NCI-H187 treated with DMSO at 0.1 percent for 48 hours (cell line): ENCODE measurements at places on chromosomes 6 and 20.

- no peak for DNase-seq
Observed at GRCh38 chr6:142900227-142900971, 44.6 kb downstream of the HIVEP2 start.

DNA sequence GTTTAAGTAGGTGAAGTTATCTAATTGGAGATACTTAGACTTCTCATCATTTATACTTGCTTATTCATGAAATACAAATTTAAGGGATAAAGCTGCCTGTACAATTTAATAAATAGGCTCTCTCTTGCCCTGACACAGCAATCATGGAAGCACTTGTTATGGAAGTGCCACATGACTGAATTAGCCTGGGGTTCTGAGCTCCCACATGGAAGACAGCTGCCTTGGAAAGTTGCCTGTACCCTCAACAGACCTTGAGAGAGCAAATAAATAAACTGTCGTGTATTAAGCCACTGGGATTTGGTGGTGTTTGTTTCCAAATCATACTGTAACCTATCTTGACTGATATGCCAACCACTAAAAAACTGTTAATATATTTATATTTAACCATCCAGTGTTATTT lies 87.0 kb upstream of the RSPO3 start:
- no peak for DNase-seq

DNA sequence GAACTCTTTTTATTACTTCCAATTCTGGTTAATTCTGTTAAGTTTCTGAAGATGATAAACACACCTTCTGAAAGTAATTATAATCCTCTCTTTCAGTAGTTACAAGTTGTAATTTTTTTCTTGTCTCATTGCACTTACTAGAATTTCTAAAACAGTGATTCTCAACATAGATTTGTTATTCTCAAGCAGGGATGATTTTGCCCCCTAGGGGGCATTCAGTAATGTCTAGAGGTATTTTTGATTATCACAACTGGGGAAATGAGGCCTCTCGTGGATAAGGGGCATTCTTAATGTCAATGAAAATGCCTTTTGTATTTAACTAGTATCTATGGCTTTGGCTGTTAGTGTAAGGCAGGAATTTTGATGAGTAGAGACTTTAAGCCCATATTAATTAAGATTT lies 39.4 kb upstream of the MAFB start:
- DNase-seq: no peak

GRCh38 chr20:12700701-12701100 lies 308.1 kb upstream of the SPTLC3 start:
- no peak for DNase-seq

- DNase-seq: no peak
Observed at GRCh38 chr20:60310560-60311349, 352.5 kb downstream of the CDH26 start.

DNA sequence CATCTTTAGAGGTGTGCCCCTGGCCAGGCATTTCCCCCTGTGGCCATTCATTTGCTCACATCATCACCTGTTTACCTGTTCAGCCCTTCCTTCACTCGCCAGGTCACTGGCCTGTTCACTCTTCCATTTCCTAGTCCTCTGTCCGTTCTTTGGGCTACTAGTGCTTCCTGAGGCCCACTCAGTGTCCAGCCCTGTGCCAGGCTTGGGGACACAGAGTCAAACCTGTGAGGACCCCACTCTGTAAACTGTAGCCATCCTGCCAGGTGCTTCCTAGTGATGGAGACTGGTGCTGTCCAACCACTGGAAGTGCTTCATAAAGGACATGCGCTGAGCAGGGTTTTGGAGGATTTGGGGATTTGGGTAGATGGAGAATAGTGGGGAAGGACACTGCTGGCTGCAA lies 3.5 kb downstream of the DLGAP4 start:
- DNase-seq: no peak

DNA sequence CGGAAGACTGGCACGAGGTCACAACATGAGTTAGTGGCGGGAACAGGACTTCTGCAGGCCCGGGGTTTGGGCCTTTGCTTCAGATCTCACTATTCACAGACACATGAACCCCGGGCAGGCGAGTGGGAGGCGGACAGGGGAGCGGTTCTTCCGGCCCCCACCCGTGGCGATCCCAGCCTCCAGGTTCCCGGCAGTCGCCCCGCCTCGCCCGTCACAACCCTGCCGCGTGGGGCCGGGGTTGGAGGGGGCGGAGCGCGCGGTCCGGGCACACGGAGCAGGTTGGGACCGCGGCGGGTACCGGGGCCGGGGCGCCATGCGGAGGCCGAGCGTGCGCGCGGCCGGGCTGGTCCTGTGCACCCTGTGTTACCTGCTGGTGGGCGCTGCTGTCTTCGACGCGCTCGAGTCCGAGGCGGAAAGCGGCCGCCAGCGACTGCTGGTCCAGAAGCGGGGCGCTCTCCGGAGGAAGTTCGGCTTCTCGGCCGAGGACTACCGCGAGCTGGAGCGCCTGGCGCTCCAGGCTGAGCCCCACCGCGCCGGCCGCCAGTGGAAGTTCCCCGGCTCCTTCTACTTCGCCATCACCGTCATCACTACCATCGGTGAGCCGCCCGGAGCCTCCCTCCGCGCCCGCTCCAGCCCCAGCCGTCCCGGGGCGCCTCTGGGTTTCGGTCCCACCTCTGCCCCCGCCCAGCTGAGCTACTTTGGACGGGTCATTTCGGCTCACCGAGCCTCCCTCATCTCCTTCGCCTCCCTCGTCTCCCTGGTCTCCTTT lies at the start of gene KCNK15:
Gene KCNK15 (plus strand): TSS at position 268 of the 769 bp plus-strand sequence. CDS start 46 bp downstream, at position 314.
- DNase-seq: no peak

DNA sequence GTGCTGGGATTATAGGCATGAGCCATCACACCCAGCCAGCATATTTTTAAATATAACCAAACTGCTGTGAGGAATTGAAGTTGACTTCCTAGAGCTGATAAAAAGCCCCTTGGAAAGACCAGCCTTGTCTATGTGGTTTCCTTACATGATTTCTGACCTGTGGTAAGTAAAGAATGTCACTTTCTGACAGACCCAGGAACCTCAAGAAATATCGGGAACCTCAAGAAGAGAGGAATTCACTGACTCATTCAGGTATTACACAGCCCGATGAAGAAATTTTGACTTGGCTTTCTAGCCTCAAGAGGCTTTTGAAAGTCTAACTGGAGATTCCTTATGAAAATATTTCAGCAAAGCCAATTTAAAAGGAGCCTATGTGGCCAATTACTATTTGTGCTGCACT lies 71.8 kb downstream of the FOXF2 start:
- no peak for DNase-seq

- DNase-seq: no peak
Observed at GRCh38 chr6:43509984-43510826, at the start of gene LRRC73. LRRC73 (minus strand) TSS chr6:43510346; CDS start chr6:43509785, 561 bp downstream.

DNA sequence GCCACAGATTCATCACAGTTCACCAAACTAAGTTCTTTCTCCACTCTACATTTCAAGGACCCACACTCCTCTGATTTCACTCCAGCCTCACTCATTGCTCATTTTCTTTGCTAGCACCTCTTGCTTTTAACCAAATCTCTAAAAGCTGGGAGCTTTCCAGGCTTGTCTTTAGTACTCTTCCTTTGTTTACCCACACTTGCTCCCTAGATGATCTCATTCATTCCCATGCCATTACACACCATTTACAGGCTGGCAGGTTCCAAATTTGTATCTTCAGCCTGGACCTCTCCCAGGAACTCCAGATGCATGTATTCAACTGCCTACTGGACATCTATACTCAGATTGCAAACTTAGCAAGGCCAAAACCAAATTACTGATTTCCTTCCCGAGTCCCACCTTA lies 5.3 kb upstream of the GUCA1B start:
- no peak for DNase-seq

DNA sequence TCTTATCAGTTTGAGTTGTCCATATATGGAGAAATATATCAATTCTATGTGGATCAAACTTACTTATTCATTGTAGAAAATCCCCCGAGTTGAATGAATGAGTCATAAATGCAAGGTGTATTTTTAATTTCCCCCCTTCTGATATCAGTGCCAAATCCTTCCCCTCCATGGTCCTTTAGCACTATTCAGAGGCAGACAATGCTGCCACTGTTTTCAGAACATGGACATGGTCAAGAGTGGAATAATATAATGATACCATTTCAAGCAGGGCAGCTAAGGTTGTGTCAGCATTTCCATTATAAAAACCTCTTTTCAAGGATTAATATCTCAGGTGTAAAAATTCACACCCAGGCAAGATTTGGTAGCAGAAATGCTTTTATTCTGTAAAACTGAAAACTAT lies 244.0 kb downstream of the FOXC1 start:
- no peak for DNase-seq

GRCh38 chr20:25309395-25310267 lies 61.7 kb downstream of the PYGB start:
- DNase-seq: no peak

DNA sequence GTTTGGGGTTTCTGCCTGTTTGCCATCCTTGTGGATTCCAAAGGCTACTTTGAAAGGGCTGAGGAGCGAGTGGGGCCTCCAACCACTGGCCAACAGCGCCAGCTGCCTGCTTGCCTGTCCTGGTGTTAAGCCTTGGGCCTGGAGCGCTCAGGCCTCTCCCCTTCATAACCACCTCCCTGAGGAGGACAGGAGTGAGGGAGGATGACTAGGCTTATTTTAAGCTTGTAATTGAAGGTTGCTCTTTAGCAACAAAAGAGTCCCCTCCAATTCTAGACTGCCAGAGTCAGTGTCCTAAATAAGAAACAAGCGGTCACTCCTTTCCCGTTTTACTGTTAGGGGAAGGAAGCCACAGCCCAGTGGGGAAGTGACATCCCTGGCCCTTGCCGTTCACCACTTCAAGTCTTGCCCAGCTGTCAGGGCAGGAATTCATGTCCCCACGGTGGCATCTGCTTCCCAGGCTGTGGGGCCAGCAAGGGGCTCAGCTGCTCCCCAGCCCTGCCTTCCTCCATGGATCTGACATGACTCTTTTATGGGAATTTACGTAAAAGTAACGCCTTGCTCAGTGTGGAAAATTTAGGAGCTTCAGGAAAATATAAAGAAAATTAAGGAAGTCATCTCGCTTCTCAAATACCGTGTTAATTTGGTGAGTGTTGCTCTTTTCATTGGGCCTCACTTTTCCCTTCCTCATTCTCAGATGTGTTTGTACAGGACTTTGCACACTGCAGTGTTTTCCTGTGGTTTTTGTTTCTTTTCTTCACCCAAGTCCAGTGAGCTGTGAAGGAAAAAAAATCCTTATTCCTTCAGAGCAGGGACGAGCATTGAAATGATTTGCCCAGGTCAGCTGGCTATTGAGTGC lies 57.8 kb downstream of the SSR1 start:
- DNase-seq: no peak

DNA sequence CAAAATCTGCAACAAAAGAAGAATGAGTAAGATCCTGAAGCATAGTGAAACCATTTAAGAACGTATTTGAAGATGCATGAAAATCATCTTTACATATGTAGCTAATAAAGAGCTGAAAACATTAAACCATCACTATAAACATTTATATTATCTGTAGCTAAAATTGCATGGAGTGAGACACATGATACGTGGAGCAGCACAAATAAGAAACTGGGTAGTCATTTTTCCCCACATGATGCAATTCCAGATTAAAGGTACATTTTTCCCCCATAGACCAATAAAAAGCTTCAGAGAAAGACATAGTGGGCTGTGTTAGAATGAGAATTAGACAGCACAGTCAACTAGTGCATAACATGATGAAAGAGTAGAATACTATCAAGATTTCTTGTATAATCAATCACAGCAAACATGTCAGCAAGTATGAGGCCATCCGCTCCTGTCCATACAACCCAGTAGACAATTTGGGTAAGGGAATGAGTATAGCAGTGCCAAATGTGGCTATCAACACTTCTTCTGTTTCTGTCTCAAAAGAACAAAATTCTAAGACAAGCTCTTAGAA lies 67.0 kb downstream of the RSPO3 start:
- DNase-seq: no peak

GRCh38 chr6:3615391-3616380 lies 135.8 kb downstream of the PXDC1 start:
- DNase-seq: no peak

GRCh38 chr6:40444312-40444711 lies 142.9 kb downstream of the LRFN2 start:
- no peak for DNase-seq

DNA sequence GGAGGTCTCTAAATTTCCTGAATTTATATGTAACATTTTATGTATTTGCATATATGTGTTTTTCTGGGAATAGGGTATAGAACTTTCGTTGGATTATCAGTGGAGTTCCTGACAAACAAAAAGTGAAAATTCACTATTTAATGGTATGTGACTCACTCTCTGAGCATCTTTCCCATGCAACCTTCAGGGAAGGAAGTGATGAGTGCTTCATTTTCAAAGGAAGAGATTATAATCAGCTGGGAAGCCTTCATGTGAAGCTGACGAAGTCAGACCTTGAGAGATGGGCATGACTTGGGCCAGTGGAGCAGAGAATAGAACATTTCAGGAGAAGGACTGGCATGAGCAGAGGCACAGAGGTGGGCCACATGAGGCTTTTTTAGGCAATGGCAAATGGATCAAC lies 72.7 kb downstream of the FAXC start:
- no peak for DNase-seq

DNA sequence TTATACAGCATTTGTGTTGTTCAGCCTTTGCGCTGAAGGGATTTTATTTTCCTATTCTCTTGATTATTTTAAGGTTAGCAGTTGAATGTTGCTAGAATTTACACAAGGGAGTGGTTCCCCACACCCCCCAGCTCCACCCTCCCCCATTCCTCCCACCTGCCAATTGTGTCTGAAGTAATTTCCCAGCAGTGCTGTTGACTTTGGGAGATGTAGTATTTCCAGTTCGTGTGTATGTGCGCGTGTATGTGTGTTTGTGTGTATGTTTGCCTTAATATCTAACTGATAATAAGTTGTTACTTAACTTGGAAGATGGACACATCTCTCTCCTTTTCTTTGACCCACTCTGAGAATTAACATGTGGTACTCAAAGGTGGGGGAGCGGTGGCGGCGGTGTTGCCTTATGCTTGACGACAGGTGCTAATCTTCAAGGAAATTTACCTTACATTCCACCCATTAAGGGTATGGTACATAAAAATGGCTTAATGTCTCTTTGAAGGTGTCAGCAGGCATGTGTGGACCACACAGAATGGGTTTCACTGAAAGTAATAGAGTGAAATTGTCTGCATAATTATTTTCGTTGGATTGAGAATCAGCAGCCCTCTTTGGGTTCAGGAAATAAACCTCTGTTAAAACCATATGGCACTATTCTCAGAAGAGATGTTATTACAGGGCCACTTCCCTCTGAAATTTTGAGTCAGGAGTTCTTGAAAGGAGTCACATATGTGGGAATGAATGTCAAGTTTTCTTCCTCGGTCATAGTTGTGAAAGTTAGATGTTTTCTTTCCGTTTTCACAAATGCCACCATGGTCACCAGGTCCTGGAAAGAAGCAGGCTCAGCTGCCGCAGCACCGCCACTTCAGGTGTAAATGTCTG lies 95.6 kb upstream of the SUPT3H start:
- DNase-seq: no peak

DNA sequence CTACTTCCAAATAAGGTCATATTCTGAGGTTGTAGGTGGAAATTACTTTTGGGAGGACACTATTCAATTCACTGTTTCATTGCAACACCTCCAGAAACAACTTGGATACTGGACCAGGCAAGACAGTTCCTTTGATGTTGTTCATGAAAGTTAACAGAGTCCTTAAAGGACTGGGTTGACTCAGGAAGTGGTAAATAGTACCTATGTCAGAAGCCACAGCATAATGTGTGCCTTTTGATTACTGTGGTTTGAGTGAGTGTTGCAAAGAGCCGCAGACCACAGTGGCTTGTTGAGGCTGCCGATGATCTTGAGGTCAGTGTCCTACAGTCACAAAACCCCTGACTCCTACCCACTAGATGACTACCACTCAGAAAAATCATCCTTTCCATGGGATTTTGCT lies 10.9 kb downstream of the IL20RA start:
- DNase-seq: no peak

GRCh38 chr6:139540276-139540675 lies 165.8 kb upstream of the CITED2 start:
- DNase-seq: no peak

GRCh38 chr20:32056708-32057483 lies 4.9 kb downstream of the HCK start:
- DNase-seq: no peak
